ENCODE measurements at places on chromosomes 3 and 15.

- DNase-seq, result no peak
Measured at GRCh38 chr3:58260733-58261132, 23.1 kb downstream of the ABHD6 start.

DNA sequence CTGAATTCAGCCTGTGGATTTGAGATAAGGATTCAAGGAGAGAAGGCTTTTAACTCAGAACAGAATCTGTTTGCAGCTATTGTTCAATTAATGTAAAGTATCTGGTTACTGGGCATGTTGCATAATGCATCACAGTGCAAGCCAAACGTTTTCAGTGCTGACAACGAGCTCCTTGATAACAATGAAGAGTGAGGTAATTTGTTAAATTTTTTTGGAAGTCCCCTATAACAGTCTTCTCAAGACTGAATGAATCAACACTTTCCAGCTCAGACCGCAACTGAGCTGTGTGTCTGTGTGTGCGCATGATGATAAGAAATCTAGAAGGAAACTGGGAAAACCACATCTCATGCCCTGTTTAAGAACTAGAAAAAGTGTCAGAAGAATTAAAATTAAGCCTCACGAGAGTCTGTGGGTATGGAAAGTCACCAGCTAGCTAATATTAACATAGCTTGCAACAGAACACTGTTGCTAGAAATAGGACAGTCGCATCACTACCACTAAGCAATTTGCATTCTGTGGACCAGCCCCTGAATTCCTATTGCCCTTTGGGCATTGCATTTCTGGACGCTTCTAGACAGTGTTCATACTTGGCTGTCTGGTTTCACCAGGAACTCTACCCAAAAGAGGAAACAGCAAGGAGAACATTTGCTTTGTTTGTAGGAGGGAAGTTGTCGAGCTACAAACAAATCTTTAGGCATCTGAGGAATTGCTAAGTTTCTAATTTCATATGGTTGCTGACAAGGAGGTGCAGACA lies 43.7 kb upstream of the ATP2C1 start:
- DNase-seq, result no peak

- DNase-seq, result no peak
Measured at GRCh38 chr3:13424141-13424844, 4.2 kb upstream of the NUP210 start.

GRCh38 chr3:36416599-36416998 lies 36.3 kb downstream of the STAC start:
- DNase-seq, result no peak

DNA sequence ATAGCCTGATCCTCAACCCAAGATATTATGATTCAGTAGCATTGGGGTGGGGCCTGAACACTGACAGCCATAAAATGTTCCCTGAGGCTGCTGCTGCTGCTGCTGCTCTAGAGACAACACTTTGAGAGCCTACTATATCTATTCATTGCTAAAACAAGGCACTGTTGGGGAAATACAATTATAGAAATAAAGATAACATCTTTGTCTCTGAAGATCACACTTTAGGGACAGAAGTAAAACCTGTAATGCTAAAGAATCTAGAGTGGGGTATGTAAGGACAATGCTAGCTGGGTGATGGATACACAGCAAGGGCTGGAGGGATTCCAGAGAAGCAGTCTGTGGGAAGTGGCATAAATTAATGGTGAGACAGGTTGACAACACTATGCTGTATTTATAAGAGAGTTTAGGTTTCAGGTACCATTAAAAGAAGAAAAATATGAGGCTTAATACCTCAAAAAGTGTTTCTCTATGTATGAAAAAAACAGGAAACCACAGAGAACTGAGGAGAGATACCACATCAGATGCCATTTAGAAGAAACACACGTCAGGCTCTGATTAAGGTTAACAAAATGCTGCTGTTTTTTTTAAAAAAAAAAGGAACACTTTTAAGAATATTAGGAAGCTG lies 115.9 kb downstream of the CBLB start:
- no peak for DNase-seq

- no peak for DNase-seq
Measured at GRCh38 chr3:123475786-123476185, 26.9 kb upstream of the ADCY5 start.

- DNase-seq, result no peak
Measured at GRCh38 chr3:171643033-171643432, 167.2 kb downstream of the PLD1 start.

DNA sequence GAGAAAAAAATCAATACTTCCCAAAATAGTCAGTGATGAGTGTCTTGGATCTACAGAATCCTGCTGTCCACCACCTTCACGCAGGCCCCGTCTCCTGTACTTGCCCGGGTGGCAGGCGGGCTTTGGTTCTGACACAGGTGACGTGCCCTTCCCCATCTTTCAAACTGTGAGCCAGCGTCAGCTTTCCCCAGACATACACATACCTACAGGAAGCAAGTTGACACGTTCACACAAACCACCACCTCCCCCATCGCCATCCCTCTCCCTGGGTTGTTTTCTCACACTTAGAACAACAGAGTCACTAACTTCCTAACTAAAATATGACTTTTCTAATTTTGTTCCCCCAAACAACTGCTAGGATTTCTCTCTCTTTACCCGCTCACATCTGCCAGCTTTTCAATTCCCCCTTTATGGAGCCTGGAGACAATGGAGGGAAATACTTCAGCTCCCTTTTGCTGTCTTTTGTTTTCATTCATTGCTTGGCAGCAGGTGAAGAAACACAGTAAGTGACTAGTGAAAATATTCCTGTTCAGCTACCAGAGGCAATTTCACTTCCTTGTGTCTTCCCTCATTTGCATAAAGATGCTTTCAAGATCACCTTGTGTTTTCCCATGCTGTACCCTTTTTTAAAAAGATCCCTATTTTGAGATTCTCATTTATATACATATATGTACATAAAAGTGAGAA lies 248.3 kb downstream of the SLCO3A1 start:
- DNase-seq, result no peak

- DNase-seq, result no peak
Measured at GRCh38 chr3:65728138-65728537, 310.6 kb downstream of the MAGI1 start.

DNA sequence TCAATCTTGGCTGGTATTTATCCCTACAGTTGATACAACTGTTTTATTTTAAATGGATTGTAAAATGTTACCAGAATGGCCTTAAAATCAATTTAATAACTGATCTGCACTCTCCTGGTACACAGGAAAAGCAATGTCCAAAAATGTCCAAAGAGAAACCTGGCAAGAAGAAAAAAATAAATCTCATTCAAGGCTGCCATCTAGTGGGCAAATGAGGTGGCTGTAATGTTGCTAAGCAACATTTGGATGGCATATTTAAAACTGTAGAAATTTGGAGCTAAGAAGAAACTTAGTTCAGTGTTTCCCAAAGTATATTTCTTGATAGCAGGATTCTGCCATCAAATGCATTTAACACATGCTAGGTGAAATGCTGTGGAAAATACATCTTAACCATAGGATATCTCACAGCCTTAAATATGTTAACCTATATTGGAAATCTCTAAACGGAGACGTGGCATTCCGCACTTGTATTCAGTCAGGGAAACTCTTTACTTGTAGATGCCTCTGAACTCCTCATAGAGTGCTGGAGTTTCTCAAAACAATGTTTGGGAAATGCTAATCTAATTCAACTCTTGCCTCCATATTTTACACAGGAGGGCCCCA lies 216.8 kb downstream of the ERC2 start:
- DNase-seq, result no peak

GRCh38 chr3:133989936-133990702 lies 39.6 kb downstream of the SLCO2A1 start:
- DNase-seq, result no peak

GRCh38 chr3:173865900-173866498 lies 468.5 kb downstream of the NLGN1 start:
- DNase-seq, result no peak

GRCh38 chr3:100047455-100048141 lies 66.7 kb downstream of the FILIP1L start:
- no peak for DNase-seq

DNA sequence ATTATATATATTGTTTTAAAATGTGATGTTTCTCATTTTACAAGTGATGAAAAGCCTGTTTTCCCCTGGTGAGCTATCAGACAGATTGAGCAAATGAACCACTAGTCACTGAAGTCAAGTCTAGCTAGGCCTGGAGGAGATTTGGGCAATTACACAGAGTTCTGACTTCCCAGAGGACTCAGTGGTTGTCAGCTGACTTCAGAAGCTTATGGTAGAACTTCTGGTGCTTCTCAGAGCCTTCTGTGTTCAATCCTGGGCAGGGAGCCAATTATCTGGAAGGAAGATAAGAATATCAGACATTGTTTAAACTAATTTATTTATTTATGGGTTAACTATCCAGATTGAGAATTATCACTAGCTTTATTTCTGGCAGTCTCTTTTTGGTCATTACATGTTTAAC lies 37.7 kb upstream of the NAALADL2 start:
- DNase-seq, result no peak

DNA sequence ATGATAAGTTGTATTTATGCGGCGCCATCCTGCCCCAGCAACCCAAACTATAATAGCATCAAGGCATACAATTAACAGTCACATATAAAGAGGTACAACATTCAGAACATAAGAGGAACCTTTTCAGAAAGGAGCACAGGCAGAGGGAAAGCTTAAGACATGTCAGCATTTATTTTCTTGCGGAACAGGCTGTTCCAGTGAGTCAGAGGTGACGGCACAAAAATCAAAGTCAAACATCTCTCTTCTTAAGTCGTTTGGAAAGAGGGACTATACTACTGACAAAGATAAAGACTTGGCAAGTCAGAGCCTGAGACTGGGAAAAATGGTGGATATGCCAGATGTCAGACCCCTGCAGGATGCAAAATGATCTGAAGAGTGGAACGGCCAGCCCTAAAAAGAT lies 128.4 kb downstream of the CTNNB1 start:
- DNase-seq, result no peak

- DNase-seq, result no peak
Measured at GRCh38 chr3:135887220-135887619, 78.3 kb upstream of the PPP2R3A start.

DNA sequence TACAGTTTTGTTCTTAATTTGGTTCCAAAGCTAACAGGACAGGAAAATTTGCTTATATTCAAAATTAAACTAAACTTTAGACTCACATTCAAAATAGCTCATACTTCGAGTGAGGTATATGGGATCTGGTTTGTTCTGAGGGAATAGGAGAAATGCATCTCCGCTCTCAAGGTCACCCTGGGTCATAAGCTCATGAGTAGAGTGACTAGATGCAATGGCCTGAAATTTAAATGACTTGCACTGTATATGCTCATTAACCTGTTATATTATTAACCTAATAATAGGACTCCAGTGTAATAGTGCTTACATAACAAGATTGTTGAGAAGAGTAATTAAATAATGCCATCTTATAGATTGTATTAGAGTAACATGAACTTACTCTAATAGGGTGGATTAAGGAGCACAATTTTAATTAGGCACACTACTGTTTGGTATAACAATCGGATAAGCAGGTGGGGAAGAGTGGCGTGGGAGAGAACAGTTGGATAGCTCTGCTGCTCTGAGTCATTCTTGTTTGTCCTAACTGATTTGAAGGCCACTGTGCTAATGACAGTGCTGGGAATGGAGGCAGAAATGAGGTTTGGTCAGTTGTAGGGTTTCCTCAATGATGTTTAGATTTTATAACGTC lies 5.2 kb downstream of the NKTR start:
- DNase-seq, result no peak

- DNase-seq, result no peak
Measured at GRCh38 chr15:77025083-77025901, 30.4 kb downstream of the PSTPIP1 start.

DNA sequence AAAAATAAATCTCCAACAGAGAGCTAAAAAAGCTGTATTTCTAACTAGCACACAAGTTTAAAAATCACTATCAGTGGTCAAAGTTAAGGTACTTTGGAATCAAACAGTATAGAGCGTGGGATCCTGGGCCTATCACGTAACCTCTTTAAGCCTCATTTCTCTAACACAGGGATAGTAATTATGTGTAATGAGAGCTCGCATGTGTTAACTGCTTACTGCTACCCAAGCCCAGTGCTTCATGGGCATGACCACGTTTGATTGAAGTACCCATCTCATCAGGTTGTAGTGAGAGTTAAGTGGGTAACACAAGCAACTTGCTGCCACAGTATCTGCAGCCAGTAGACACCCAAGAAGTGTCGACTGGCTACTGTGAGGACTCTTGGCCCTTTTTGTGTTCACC lies 28.2 kb upstream of the NOX5 start:
- DNase-seq, result no peak

DNA sequence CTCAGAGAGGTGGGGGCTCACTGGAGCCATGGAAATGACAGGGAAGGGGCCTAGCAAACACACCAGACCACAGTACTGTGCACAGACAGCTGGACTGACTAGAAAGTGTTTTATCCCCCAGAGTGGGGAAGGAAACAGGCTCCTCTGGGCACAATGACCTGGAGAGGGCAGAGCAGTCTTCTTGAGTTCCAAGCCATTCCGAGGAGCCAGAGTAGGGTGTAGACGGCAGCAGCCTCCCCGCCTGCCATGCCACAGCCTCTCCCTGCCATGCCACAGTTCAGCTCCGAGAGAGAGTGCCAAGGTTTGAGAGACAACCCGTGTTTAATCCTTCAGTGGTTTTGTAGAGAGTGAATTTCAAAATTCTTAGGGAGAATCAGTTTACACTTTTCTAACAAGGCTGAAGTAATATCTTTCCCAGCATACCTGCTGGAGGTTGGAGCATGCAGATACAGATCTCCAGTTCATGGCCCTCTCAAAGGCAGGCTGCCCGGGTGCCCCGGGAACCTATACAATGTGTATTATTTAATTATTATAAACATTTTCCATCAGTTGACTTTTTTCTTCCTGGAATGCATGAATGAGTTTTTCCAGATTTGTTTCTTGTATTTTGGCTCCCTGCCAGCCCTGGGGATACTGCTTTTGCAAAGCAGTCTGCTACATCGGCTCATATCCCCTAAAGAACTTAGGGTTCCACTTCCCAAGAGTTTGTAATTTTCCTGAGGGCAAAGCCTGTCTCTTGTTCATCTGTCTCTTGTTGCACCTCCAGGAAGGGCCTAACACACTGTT lies 3.2 kb downstream of the PODXL2 start:
- DNase-seq, result no peak

DNA sequence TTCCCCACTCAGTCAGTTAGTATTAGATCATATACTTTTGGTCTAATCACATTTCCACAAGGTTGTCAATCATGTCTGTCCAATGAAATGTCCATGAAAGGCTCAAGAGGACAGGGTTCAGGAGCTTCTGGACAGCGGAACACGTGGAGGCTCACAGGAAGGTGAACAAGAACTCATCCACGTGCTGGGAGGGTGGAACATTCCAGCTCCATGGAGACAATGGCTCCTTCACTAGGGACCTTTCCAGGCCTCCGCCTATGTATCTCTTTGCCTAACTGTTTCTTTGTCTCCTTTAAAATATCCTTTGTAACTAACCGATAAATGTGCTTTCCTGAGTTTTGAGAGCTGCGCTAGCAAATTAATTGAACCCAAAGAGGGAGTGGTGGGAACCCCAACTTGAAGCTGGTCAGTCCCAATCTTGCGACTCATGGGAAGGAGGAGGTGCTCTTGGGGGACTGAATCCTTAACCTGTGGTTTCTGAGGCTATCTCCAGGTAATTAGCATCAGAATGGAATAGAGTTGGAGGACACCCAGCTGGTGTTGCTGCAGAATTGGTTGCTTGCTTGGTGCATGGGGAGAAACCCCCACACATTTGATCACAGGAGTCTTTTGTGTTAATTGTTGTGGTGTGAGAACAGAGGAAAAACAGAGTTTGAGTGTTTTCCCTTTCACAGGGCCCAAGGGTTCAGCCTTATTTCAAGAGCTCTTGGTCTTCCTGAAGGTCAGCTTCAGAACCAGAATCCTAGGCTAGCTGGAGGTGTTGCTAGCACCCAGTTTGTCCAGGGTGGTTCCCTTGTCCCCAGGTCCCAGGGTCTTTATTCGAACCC lies 3.0 kb upstream of the TKT start:
- no peak for DNase-seq
